CD4-positive, alpha-beta T cell treated with Interleukin-6 at 100 ng/mL for 8 hours (primary cell): ENCODE measurements at places on chromosomes 1 and 21.

- no peak for DNase-seq
Measured at GRCh38 chr1:29592261-29592615, 355.9 kb downstream of the PTPRU start.

- no peak for DNase-seq
Measured at GRCh38 chr1:206855859-206856258, 9.6 kb upstream of the IL20 start.

GRCh38 chr1:183023601-183024316 is 539 bp downstream of the LAMC1 start:
- DNase-seq = peak; percentile 1

DNA sequence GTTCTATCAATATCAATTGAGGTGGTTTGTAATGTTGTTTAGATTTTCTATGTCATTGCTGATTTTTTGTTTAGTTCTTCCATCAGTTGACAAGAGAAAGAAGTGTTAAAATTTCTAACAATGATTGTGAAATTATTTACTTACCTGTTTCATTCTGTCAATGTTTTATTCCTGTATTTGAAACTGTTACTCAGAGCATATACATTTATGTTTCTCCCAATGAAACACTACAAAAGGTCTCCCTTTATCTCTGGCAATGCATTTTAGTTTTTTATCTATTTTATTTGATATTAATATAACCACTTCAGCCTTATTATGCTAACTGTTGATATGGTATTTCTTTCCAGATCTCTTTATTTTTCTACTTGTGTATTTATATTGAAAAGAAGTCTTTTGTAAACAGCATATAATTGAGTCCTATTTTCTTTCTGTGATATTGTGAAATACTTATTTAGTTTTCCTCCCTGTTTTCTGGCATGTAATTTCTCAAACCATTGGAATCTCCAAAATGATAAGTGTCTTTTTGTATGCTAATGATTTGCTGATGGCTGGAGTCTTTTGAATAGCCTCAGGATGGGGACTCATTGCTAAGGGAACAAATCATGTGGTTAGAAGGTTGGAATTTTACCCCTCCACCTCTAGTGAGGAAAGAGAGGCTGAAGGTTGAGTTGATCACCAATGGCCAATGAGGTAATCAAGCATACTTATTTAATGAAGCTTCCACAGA is 122.0 kb downstream of the ADSS2 start:
- DNase-seq = no peak

- peak; percentile 25 for DNase-seq
Measured at GRCh38 chr1:117128323-117129079, 7.0 kb upstream of the TRIM45 start.

GRCh38 chr1:160030657-160031364 is 979 bp downstream of the PIGM start:
- DNase-seq = no peak
